ENCODE measurements at places on chromosomes 5 and 9.

GRCh38 chr9:135260221-135261180 lies 173.0 kb downstream of the OLFM1 start:
- no peak for DNase-seq

DNA sequence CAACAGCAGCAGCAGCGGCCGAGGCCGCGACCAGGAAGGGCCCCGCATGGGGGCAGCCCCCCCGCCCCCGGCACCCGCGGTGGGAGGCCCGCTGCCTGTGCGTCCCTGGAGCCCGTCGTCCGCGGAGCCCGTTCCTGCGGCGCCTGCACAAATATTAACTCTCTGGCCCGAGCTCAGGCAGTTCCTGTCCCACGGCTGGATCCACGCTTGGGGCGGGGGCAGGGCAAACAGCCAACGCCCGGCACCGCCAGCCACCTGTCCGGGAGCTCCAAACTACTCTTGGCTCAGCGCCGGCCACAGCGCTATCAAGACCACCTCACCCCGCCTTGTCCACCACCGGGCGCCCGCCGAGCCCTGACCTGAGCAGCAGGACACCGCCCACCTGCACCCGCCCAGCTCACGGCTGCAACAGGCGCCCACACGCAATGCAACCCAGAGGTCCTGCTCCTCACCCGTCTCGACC lies at the start of gene LRRC26:
LRRC26 (minus strand) TSS at position 156 of the 463 bp plus-strand sequence; CDS start at position 48, 108 bp downstream.
- no peak for DNase-seq

DNA sequence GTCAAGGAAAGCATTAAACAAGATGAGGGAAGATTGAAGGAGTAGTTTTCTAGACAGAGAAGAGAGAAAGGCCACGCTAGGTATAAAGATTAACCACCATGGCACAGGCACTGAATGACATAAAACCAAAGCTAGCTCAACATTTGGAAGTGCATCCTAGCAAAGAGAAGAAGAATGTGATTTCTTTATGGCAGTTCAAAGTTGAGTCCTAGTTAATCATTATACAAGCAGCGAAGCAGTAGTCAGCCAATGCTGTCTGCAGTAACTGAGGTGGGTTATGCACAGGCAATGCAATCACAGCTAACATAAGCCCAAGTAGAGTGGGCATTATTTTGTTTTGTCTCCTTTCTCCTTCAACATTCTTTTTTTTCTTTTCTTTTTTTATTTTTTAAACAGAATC lies 24.0 kb upstream of the ANKRD31 start:
- DNase-seq: no peak

- DNase-seq: no peak
Measured at GRCh38 chr5:6737043-6737941, 24.1 kb downstream of the TENT4A start.

- DNase-seq: peak; percentile 52
Measured at GRCh38 chr5:159021901-159022556, 77.7 kb downstream of the EBF1 start.

DNA sequence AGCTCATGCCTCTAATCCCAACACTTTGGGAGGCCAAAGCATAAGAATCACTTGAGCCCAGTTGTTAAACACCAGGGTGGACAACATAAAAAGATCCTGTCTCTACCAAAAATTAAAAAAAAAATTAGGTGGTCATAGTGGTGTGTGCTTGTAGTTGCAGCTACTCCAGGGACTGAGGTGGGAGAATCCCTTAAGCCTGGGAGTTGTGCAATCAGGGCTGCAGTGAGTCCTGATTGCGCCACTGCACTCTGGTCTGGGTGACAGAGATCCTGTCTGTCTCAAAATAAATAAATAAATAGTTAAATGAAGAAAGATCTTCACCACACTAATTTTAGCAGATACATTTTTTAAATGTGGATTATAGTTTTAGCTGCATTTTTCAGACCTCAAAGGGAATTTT lies 433.2 kb downstream of the MAT2B start:
- DNase-seq: peak; percentile 39

DNA sequence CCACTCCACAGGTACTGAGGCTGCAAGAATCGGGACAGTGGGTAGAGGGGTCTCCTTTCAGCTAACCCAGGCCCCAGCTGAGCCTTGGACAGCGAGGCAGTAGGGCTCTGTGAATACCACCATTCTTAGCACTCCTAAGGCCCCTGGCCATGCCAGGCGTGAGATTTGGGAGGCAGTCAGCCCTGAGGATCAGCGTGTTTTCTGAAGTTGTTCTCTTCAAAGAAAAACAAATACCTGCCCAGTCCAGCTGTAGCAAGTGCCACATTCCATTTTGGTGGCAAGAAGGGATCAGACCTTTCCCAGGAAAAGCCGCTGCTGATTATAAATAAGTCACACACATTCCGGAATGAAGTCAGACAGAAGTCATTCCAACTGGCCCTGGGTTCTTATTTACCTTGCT lies 47.8 kb downstream of the RALGPS1 start:
- no peak for DNase-seq

DNA sequence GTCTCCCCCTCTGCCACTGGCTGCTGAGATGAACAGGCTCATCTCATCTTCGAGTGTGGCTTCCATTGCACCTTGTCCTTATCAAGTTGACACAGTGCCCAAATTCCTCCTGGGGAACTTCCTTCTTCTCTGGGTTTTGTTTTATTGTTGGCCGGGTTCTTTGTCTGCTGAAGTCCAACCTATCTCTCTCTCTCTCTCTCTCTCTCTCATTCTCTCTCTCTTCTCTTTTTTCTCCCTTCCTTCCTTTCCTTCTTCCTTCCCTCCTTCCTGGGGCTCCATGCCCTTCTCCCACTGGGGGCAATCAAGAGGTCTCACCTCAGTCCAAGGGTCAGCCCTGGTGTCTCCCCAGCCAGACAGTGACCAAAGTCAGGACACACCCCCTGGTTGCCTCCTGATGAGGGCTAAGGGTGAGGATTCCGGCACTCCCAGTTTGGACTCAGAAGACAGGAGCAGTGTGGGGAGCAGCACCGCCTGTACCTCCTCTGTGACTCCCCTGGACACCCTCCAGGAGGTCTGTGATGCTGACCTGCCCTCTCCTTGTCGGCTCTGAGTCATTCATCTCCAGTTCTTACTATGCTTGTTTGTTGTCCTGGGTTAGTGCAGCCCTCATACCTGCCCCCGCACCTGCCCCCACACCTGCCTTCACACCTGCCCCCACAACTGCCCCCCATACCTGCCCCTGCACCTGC lies 30.7 kb downstream of the KCNT1 start:
- DNase-seq: no peak

- no peak for DNase-seq
Measured at GRCh38 chr9:3914416-3914815, 385.5 kb downstream of the GLIS3 start.

DNA sequence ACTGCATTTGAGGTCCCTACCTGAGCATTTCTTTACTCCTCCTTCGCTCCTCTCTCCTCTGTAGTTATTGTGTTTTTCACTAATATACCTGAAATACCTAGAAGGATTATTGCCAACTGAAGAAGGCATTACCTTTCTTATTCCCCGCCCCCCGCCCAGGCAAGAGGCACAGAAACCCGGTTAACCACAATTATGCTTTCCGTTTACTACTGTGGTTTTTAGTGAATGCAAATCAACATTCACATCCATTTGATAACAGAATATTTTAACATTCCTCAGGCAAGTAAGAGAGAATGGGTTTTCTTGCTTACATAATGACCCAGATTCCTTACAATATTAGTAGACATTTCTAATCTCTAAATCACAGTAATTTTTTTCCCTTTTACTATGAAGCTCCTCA lies 136.9 kb downstream of the PCSK5 start:
- no peak for DNase-seq

GRCh38 chr5:159386028-159386711 lies 55.9 kb upstream of the IL12B start:
- DNase-seq: no peak

All from HL-60 (cell line).